Panc1 (cell line): ENCODE measurements at places on chromosomes 2 and 18. TPM values are rescaled to one million over a fixed set of nuclear protein-coding genes. Genes with fewer than 3 reads are reported as not detected.

GRCh38 chr2:40127890-40128557 is 323.9 kb downstream of the SLC8A1 start:
- no peaks in the 10 kb centered on the region for H3K4me1 ChIP-seq
- H3K27ac ChIP-seq, result no peak overlapping the region
- DNase-seq, result no peak
- no peak overlapping the region for H3K4me3 ChIP-seq
- H3K36me3 ChIP-seq, result no peaks in the 10 kb centered on the region

SMYD1 gene
- not detected for total RNA-seq

NEB gene
- total RNA-seq, result 0.10 TPM

DNA sequence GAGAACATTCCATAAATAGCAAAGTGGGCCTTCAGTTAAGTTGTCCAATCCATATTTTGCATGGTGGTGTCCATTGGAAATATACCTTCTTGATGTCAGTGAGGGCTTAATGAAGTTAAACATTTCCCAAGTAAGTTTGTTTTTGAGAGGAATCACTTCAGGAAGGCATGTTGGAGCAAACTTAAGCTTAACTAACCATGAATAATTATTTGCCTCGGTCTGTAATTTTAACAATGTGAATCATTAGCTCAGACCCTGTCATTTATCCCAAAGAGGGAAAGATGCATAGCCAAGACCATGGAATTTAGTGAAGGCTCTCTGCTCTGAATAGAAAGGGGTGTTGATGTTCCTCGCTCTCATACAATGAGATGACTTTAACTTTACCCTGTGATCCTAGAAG is 47.4 kb downstream of the SPATS2L start:
- peak overlapping the region; percentile 75; the same call in 1 of the 2 replicates for H3K27ac ChIP-seq
- H3K36me3 ChIP-seq, result no peaks in the 10 kb centered on the region; the same call in 1 of the 2 replicates
- peaks cover 57% of the 10 kb centered on the region for H3K4me1 ChIP-seq
- no peaks in the 10 kb centered on the region for H3K27me3 ChIP-seq

GRCh38 chr18:78934003-78934402 is 45.6 kb upstream of the SALL3 start:
- no peak for DNase-seq
- no peak overlapping the region for H3K4me3 ChIP-seq
- H3K27ac ChIP-seq, result no peak overlapping the region
- peaks cover 22% of the 10 kb centered on the region for H3K27me3 ChIP-seq
